ENCODE measurements at places on chromosomes 11 and 22. TPM values are rescaled to one million over a fixed set of nuclear protein-coding genes. Genes with fewer than 3 reads are reported as not detected.

DNA sequence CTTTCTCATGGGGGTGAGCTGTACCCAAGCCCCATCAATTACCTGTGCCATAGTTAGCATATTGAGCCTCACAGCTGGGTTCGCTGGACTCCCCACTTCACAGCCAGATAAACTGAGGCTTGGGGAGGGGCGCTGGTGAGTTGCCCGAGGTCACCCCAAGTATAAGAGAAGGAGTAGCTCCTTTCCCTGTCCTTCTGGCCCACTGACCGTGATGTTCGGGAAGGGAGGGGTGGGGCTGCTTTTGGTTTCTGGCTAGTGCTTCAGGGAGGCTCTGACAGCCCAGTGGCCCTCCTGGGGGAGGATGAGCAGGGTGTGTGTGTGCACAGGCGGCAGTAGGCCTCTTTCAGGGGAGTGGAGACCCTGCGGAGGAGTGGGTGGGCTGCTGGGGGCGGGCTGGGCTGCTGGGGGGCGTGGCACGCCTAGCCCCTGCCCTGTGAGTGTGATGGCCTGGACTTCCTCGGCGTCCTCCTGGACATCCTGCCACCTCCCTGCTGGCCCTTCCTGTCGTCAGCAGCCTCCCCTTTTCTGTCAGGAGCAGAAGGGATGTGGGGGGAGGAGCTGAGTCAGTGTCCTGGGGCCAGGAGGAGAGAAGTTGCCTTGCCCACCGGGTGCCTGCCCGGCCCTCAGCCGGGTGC lies 50.3 kb downstream of the TRIOBP start:
- ATAC-seq, result peak; percentile 8

GRCh38 chr22:46626911-46627805 lies 7.0 kb downstream of the GRAMD4 start:
- no peak for ATAC-seq

The MYRF gene
- 0.78 TPM for total RNA-seq

- ATAC-seq, result no peak
Measured at GRCh38 chr22:40826984-40827741, 8.0 kb upstream of the SLC25A17 start.

DNA sequence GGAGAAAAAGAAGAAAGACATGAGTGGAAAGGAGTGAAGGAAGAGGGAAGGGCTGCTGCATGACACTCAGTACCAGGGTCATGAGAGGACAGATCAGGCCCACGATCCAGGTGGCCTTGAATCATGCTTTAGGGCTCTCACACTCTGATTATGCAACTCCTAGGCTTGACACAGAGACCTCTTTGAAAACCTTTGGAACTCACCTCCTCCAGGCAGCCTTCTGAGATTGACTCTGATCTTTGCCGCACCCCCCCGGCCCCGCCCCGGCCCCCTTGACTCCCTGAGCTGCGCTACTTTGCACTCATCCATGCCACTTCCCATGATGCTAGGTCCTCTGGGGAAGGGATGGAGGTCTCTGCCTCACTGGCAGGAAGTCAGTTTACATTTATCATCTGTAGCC lies 10.7 kb downstream of the PTPN5 start:
- ATAC-seq, result no peak

GRCh38 chr11:34665077-34665835 lies 44.4 kb downstream of the EHF start:
- ATAC-seq, result no peak

GRCh38 chr11:94181526-94181925 lies 52.9 kb downstream of the PANX1 start:
- no peak for ATAC-seq

The NLRP14 gene
- not detected for total RNA-seq

The RIBC2 gene
- total RNA-seq, result not detected
